ENCODE measurements at places on chromosomes 7 and 10.

GRCh38 chr10:22550732-22551131 lies 163.6 kb downstream of the PIP4K2A start:
- DNase-seq, result no peak

DNA sequence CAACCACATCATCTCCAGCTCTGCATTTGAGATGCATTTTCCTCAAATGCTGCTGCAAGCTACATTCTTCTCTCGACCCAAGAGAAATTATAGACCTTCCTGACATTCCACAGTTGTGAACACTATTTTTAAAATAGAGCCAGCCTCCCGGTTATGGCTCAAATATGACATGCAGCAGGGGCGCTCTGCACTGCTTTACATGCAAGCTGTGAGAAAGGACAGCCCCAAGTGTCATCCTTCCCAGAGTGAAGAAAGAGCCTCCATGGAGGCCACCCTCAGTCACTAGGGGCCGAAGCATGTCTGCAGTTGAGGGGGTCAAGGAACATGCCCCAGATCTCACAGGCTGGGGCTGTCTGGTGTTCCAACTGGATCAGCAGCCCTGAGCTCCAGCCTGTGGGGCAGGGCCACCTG lies 63.9 kb upstream of the CHST15 start:
- DNase-seq, result no peak

GRCh38 chr7:72793791-72794190 lies 34.2 kb downstream of the TYW1B start:
- DNase-seq, result no peak

DNA sequence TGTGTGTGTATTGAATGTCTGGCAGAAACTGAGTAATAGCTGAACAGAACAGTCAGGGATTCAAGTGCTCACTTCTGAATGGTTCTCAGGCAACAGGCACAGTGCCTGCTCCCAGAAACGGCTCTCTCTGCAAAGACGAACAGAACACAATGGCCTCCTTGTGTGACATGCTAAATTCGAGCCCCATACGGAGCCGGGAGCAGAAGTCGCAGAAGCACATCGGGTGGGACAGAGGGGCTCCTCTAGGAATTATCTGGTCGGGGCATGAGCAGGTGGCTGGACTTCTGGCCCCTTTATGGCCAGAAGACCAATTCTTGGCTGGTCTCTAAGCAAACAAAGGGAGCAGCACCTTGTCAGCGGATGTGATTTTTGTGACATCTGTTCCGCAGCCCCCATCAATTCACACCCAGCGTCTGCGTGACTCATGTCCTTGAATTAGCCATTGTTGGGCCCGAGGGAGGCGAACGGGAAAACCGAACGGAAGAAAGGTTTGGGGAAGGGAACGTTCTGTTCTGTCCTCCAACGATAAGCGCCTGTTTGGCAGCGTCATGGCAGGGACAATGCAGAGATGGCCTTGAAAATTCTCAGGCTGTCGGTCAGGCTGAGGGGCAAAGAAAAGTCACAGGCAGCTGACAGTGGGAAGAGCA lies 47.3 kb upstream of the NPTX2 start:
- no peak for DNase-seq
